ENCODE measurements at places on chromosomes 1 and 21.

DNA sequence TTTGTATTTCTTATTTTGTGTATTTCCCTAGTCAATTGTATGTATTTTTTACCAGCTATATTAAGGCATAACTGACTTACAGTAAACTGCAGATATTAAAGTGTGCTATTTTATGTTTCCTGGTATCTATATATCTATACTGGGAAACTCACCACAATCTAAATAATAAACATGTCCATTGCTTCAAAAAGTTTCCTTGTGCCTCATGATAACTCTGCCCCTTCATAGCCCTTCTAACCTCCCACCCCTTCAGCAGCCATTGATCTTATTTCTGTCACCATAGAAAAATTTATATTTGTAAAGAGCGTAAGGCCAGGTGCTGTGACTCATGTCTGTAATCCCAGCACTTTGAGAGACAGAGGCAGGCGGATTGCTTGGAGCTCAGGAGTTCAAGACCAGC lies 9.3 kb upstream of the RRP15 start:
- no peak for DNase-seq

GRCh38 chr21:16608209-16608830 lies 878.5 kb downstream of the USP25 start:
- no peak for DNase-seq

DNA sequence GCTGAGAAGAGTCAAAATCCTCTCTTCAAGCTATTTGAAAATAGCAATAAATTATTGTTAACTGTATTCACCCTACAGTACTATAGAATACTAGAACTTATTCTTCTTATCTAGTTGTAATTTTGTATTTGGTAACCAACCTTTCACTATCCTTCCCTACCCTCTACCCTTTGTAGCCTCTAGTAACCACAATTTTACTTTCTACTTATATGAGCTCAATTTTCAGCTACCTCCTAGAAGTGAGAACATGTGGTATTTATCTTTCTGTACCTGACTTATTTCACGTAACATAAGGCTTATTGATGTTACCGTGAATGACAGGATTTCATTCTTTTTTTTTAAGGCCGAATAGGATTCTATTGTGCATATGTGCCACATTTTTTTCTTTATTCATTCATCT lies 30.0 kb downstream of the ZC3H11B start:
- no peak for DNase-seq

GRCh38 chr1:222239130-222239529 lies 308.8 kb downstream of the HHIPL2 start:
- no peak for DNase-seq

- no peak for DNase-seq
Observed at GRCh38 chr1:170250531-170251276, 104.9 kb downstream of the NTMT2 start.

DNA sequence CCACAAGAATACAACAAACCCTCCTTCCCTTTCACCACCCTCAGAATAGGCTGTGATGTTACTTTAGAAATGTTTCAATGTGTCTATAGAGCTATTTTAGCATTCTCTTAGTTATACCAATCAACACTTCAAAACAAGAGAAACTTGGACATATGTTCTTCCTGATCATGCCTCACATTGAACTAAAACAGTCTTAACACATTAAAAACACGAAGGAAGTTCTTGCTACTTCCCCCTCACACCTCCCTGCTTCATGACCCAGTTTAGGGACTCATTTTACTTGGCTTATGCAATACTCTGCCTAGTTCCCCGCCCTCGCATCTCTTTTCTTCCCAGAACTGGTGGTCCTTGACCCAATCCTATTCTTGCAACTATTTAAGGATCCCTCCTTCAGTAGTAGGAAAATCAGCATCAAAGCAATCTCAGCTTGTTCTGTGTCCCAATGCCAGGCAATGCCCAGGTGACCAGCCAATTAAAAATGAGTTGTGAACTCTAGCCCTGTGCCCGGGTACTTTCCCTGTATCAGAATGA lies 408.8 kb upstream of the BEND5 start:
- DNase-seq, result no peak

DNA sequence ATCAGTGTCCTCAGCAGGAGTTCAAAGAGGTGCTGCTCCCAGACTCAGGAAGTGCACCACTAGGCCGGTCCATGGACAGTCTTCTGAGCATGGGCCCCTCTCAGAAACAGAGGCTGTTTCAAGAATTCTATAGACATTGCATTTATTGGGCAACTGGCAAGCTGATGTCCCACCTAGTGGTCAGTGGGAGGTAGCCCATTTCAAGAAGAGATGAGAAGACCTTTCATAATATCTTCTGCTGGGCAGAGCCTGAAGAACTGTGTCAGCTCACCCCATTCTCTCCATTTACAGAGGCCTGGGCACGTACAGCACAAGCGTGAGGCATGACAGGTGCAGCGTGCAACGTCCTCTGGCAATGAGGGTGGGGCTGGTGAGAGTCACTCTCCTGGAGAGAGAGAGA lies 216.0 kb downstream of the DYRK1A start:
- no peak for DNase-seq

- no peak for DNase-seq
Observed at GRCh38 chr1:37616330-37616729, 18.4 kb downstream of the RSPO1 start.

- DNase-seq, result no peak
Observed at GRCh38 chr1:66945316-66945715, 20.5 kb downstream of the MIER1 start.

DNA sequence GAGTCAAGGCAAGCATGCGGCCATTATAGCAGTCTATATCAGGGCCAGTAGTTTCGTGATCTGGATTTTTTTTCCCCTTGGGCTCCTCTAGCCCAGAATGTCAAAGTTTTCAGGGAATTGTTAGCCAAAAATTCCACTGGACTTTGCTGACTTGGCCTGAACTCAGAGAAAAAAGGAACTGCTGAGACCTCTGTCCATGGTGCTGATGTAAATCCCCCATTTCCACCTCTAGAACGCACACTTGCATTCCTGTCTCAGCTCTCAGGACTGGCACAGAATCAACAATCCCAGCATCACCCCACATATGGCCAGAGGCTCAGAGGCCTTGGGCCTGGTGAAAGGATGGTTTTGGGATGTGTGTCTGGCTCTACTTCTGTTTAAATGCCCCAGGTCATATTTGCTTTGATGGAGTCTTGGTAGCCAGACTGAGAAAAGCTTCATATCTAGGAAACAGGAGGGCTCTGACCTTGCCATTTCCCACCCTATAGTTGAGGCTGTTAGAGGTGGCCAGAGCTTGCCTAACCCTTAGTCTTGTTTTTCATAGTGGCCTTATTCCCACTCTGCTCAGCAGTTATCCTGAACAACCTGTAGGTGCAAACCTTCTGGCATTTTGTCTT lies 16.9 kb upstream of the EFCAB14 start:
- DNase-seq, result no peak

DNA sequence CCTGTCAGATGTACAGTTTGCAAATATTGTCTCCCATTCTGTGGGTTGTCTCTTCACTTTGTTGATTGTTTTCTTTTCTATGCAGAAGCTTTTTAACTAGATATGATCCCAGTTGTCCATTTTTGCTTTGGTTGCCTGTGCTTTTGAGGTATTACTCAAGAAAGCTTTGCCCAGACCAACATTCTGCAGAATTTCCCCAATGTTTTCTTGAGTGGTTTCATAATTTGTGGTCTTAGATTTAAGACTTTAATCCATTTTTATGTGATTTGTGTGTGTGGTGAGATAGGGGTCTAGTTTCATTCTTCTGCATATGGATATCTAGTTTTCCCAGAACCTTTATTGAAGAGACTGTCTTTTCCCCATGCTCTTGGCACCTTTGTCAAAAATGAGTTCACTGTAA lies 116.9 kb downstream of the DUSP10 start:
- DNase-seq, result no peak

- no peak for DNase-seq
Observed at GRCh38 chr1:234924450-234925355, 203.9 kb downstream of the TOMM20 start.

DNA sequence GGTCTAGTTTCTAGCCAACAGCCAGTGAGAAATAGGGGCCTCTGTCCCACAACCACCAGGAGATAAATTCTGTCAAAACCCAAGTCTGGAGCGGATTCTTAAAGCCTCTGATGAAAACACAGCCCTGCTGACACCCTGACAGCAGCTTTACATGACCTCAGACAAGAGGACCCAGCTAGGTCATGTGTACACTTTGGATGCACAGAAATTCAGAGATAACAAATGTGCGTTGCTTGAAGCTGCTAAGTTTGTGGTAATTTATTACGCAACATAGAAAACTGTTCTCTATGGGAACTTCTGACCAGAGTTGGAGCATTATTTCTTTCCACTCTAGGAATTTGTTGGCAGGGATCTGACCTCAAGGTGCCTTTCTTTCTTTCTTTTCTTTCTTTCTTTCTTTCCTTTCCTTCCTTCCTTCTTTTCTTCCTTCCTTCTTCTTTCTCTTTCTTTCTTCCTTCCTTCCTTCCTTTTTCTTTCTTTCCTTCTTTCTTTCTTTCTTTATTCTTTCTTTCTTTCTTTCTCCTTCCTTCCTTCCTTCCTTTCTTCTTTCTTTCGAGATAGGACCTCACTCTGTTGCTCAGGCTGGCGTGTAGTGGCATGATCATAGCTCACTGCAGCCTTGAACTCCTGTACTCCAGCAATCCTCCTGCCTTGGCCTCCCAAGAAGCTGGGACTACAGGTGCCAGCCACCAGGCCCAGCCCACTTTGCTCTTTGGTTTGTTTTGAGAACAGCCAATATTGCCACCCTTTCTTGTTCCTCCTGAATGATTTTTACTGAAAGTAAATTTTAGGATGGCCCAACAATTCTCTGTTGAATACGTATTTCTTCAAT lies 14.9 kb upstream of the HMGCS2 start:
- DNase-seq, result no peak

- no peak for DNase-seq
Observed at GRCh38 chr21:27796106-27796505, 829.2 kb upstream of the ADAMTS5 start.

- DNase-seq, result no peak
Observed at GRCh38 chr1:192629612-192630011, 6.3 kb upstream of the RGS13 start.

GRCh38 chr1:227945891-227946623 lies 1.7 kb downstream of the WNT9A start:
- no peak for DNase-seq

- DNase-seq, result no peak
Observed at GRCh38 chr21:41584603-41585176, 76.7 kb upstream of the TMPRSS2 start.

DNA sequence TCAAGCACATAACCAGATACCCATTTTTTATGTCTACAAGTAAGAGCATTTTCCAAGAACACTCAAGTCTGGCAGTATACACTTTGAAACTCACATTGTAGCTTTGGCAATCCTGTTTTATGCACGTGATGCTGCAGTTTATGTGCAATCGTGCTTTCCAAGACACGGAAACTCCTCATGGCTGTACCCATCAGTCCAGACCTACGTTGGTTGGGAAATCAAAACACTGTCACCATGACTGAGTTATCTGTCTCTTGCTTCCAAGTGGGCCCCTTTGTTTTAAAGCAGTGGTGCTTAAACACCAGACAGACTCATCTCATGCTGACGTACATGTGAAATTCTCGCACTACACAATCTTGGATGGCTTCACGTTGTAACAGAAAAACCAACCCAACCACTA lies 192.8 kb downstream of the LTN1 start:
- no peak for DNase-seq

DNA sequence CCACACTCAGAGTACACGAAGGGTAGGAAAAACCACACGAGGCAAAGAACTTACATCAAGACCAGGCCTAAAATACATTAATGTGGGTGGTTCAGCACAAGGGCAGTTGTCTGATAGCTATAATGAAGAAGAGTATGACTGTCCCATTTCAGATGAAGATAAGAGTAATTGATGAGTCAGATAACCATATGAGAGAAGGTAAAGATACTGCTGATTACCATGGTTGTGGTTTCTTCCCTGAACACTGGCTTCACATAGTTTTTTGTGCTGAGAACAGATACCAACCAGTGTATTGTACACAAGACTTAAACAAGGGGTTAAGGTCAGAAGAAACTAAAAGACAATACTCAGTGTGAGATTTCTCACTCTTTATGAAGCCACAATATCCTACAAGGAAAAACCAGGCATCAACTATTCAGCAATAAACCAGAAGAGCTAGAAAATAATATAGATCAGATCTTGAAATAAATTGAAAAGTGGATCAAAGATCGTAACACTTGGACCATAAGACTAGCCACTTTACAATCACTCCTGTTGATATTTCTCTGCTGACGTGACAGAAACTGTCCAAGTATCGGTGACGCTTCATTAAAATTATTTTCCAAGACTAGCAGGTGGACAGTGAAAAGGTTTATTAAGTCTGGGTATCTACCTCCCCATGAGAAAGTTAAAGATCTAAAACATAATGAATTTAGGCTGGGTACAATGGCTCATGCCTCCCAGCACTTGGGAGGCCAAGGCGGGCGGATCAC lies 28.6 kb downstream of the PUM1 start:
- DNase-seq, result no peak

- DNase-seq, result no peak
Observed at GRCh38 chr21:14836950-14837349, 227.8 kb downstream of the NRIP1 start.

GRCh38 chr1:17009706-17010105 lies 2.0 kb downstream of the ATP13A2 start:
- no peak for DNase-seq

- no peak for DNase-seq
Observed at GRCh38 chr1:55749975-55750627, 534.9 kb upstream of the USP24 start.

GRCh38 chr21:25465263-25465662 lies 142.0 kb downstream of the MRPL39 start:
- DNase-seq, result no peak

DNA sequence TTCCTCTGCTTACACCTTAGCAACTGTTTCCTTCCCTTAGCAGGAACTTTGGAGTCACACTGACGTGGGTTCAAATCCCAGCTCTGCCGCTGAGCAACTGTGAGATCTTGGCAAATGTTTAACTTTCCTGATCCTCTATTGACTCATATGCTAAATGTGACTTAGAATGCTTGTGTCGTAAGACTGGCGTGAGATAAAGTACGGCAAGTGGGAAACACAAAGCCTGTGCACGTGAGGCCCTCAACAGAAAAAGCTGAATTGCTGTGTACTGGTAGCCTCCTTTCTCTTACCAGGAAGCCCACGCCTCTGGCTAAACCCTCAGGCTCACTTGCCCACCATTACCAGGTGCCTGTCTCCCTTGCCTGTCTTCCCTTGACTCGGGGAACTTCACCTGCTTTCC lies 135.4 kb upstream of the TNR start:
- DNase-seq, result no peak

DNA sequence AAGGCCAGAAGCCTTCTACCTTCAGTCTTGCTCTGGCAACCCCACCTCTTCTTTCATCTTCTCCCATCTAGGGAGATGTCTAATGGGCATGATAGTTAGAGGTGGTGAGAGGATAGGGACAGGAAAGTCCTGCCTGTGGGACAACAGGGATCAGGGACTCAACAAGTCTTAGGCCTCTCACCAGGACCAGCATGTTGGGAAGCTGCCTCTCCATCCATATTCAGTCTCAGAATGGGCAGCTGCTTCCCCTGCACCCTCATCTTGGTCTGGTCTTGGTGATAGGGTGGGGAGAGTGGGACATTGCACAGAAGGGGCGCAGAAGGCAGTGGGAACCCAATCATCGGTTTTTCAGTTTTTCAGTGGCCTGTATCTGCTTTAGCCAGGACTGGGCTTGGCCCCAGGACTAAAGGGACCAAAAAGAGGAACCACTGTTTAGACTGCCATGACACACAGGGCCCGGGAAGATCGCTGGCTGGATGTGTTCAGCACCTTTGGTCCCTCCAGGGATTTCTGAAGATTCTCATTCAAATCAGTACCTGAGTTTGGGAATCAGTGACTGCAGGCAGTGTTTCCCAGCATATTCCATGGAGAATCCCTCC lies 12.7 kb downstream of the RHEX start:
- no peak for DNase-seq

All from stimulated activated CD8-positive, alpha-beta memory T cell treated with anti-CD3 and anti-CD28 coated beads, Interleukin-7, amount 100 ng/mL, for 1 hour (primary cell).